ENCODE measurements at places on chromosomes 5 and 9.

DNA sequence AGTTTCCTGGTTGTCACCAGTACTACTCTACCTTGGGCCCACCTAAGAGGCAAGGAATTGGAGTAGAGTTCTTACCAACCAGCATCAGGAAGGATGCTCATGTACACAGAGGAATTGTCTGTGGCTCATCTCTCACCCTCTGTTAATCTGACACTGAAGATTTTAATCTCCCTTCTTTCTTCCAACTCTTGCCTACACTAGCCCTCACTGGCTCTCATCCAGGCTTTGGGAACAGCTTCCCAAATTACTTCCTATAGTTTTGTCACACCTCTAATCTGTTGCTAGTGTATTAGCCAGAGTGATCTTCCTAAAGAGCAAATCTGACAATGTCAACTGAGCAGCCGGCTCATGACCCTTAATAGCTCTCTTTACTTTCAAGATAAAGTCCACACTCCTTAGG is 218.7 kb upstream of the TRIM32 start:
- DNase-seq = no peak

- no peak for DNase-seq
These were observed 113.4 kb upstream of the MSX2 start for GRCh38 chr5:174610968-174611367.

DNA sequence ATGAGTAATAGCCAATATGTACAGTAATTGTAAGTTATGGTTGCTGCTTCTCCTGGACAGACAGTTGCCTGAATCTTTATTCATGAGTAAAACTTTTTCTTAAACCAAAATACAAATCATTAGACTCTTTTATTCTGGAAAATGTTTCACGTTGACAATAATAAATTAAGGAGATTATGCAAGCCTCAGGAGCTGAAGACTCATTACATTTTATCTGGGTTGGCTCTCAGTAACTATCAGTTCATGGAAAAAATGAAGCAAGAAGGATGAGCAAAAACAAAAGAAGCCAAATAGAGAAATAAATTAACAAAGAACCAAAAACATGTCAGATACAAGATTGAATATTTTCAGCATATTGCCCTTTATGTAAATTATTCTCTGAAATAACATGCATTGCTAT is 88.9 kb upstream of the PRR16 start:
- DNase-seq = no peak

GRCh38 chr5:164358531-164359259 is 853.3 kb downstream of the MAT2B start:
- peak; percentile 53 for DNase-seq

DNA sequence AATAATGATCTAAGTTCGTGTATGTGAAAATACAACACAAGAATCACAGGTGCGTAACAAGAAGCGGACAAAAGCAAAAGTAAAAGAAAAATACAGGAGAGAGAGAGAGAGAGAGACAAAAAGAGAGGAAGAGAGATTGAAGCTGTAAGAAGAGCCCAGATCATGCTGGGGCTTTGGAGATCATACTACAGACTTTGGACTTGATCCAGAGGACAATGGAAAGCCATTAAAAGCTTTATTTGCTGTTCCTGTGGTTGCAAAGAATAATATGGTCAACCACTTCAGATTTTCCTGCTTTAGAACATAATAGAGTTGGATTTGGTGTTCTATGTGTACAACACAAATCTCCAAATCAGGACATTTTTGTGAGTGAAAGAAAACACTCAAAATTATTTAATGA is 561.4 kb downstream of the CAAP1 start:
- DNase-seq = no peak

- no peak for DNase-seq
These were observed 56.4 kb downstream of the BARX1 start for GRCh38 chr9:93898502-93899426.

- DNase-seq = no peak
These were observed 243.3 kb downstream of the SEC61B start for GRCh38 chr9:99465231-99465907.

GRCh38 chr5:108818613-108819272 is 71.0 kb downstream of the FER start:
- peak; percentile 43 for DNase-seq

- no peak for DNase-seq
These were observed 22.1 kb downstream of the CAMSAP1 start for GRCh38 chr9:135885100-135885853.

DNA sequence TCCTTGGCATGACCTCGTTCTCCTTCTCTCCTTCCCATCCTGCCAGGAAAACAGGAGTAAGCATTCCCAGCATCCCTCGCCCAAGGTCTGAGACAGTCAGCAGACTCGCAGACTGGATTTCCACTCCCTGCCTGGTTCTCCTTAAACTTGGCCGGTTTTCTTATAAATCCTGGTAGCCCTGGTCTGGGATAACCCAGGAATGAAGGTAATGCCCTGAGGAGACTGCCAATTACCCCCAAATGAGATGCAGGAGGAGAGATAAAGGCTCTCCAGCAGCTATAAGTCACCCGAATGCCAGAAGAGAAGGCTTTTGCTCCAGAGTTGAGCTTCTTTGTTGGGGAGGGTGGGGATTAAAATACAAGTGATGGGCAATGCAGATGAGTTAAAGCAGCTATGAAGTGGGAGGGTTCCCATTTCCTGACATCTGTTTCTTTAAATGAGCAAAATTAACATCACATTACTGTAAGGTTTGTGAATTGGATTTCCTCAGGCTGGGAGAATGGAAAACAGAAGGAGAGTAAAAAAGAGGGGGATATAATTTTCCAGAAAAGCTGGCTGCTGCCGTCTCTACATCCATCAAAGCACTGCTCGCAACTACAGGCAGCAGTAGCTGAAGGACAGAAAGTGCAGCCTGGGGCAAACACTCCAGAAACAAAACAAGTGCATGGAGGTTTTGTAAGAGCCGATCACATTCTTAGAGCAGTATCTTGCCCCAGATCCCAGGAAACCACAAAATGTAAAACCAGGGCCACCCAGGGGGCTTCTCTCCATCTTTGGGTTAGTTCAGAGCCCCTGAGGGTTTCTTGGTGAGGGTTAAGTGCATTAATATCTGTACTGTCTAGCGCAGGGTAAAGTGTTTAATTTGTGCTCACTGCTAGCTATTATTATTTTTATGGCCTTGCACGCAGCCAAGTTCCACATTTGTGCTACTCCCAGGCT is 177.6 kb upstream of the PANK3 start:
- DNase-seq = no peak
